Glutamatergic neuron (in vitro differentiated cells): ENCODE measurements at places on chromosomes 6 and 20. TPM values are rescaled to one million over a fixed set of nuclear protein-coding genes. Genes with fewer than 3 reads are reported as not detected.

SLC26A8 gene
- total RNA-seq, result 0.29 TPM

PERP gene
- 10.7 TPM for total RNA-seq

DNA sequence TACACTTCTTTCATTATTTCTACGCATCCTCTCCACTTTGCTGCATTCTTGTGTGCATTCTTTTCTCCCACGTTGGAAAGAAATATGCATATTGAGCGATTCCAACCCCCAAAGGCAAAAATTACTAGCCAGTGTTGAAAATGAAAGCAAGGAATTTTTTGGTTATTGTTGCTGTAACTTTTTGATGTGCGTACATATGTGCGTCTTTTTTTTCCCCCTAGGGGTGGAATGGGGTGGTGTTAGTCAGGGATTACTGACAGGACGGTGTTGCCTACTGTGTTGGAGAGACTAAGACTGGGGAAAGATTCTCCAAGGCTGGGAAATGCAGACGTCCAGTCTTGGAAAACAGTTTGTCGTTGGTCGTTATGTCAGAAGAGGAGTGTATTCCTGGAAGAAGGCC, 44.2 kb upstream of the ESR1 start:
- no peak overlapping the region for H3K27ac ChIP-seq
- H3K4me3 ChIP-seq, result no peak overlapping the region
- no peaks in the 10 kb centered on the region for H3K36me3 ChIP-seq
- no peak for DNase-seq
- H3K27me3 ChIP-seq, result no peaks in the 10 kb centered on the region
- peaks cover 3% of the 10 kb centered on the region for H3K4me1 ChIP-seq

DNA sequence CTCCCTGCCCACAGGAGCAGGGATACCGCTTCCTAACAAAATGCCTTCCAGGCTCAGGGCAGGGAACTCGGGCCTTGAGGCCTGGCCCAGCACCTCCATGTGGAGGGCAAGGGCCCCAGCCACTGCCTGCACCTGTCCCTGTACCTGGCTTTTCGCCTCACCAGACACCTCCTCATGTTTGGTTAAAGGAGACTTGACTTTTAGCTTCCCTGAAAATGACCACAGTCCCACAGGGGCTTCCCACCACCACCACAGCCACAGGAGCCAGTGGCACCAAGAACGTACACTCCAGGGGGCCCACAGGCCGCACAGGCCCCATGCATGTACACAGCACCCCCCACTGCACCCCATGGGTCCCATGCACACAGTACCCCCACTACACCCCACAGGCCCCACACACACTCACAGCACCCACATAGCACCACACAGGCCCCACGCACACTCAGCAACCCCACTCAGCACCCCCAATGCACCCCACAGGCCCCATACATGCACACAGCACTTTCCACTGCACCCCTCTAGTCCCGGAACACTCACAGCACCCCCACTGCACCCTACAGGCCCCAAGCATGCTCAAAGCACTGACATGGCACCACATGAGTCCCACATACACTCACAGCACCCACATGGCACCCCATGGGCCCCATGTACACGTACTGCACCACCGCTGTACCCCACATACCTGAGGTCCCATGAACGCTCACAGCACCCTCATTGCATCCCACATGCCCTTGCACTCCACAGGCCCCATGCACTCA, 86.5 kb downstream of the GINS1 start:
- DNase-seq, result no peak
- peaks cover 8% of the 10 kb centered on the region for H3K36me3 ChIP-seq
- peaks cover 1% of the 10 kb centered on the region for H3K4me1 ChIP-seq
- peaks cover 18% of the 10 kb centered on the region for H3K27me3 ChIP-seq
- no peak overlapping the region for H3K4me3 ChIP-seq

DNA sequence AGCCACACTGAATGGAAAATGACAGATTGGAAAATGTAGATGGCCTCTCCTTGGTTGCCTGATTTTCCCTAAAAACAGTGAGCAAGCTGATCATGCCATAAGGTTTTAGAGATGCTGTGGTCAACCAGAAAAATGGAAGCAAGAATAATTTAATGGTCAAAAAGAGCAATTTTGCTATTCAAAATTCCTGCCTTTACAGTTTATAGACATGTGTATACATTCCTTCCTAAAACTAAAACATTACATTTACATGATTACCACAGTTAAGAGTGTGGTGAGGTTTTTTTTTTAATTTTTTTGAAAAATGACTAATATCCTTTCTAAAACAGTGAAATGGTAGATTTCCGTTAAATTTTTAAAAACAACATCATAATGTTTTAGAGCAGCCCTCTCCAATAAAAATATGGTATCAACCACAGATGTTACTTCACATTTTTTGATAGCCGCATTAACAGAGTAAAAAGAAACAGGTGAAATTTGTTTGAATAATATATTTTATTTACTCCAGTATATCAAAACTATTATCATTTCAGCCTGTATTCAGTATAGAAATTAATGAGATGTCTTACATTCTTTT, 407.0 kb upstream of the SOX4 start:
- no peaks in the 10 kb centered on the region for H3K36me3 ChIP-seq
- H3K4me1 ChIP-seq, result peaks cover 31% of the 10 kb centered on the region
- no peaks in the 10 kb centered on the region for H3K27me3 ChIP-seq
- no peak overlapping the region for H3K27ac ChIP-seq

DNA sequence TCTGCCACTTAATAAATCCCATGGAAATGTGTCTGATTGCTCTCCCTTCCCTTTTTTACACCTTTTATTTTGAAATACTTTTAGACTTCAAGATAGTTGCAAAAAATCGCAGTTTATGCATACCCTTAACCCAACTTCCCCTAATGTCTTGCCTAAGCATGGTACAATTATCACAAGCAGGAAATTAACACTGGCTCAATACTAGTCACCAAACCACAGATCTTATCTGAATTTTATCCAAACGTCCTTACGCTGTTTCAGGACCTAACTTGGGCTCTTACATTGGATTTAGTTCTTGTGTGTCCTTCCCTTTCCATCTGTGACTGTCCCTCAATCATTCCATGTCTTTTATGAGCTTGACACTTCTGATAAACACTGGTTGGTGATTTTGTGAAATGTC, 146.3 kb downstream of the ZNF217 start:
- DNase-seq, result no peak
- peaks cover 1% of the 10 kb centered on the region for H3K27me3 ChIP-seq
- H3K4me1 ChIP-seq, result no peaks in the 10 kb centered on the region
- H3K36me3 ChIP-seq, result peaks cover 31% of the 10 kb centered on the region
- no peak overlapping the region for H3K27ac ChIP-seq
